ENCODE measurements at places on chromosomes 3 and 15.

DNA sequence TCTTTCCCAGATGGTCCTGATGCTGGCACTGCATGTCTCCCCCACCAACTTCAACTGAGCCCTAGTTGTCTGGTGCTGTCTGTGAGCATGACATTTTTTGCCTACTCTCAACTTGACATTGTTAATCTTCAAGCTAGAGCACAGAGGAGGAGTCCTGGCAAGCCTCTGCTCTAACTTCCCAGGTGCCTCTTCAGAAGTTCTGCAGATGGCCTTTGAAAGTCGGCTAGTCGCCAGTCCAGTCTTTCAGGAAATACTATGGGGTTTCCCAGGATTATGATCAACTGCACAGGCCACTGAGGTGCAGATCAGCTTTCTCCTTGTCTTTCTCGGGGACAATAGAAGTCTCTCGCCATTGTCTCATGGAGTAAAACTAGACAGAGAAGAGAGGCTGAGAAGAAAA, 86.7 kb downstream of the ST8SIA2 start:
- DNase-seq = no peak

- no peak for DNase-seq
These were observed 207.4 kb upstream of the IGF1R start for GRCh38 chr15:98440917-98441316.

GRCh38 chr3:46895204-46895660, 17.7 kb downstream of the PTH1R start:
- peak; percentile 80 for DNase-seq

DNA sequence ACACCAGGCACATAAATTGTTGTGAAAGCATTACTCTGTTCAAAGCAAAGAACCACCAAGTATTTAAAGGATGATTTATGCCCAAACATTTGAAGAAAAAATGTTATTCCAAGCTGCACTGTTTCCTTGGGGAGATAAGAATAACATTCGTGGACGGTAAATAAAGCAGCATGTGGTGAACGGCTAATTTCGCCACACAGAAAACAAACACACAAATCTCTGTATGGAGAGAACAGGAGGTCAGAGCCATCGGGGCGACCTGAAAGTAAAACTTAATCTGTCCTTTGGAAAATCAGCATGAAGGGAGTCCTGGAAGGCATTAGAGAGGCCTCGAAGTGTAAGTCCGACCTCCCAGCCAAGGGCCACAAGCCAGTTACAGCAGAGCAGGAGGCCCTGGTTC, 27.1 kb upstream of the GABRG3 start:
- DNase-seq = no peak

DNA sequence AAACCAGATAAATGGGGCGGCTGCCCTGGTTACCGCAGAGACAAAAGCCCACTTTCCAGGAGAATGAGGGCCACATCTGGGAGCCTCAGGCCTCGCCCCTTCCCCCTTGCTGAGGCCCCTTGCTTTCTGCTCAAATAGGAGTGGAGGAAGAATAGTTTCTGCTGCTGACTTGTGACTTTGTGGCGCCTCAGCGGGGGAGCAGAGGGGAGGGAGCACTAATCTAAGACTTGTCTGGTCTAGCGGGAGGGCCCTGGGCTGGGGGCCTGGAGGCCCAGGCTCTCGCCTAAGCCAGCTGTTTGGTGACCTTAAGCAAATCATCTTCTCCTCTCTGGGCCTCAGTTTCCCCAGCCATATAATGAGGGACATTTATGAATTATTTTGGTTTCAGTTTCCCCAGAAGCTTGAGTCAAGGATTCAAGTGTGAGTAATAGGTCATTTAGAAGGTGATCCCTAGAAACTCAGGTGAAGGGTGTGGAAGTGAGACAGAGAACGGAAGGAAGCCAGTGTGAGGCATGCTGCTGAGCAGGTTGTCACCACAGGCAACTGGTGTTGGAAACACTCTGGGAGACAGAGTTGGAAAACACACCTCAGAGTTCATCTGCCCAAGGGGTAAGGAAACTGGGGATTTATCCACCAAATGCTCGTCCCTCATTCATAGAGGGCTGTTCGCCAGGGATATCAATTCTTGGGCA, 25.9 kb upstream of the SMAD3 start:
- peak; percentile 23 for DNase-seq

DNA sequence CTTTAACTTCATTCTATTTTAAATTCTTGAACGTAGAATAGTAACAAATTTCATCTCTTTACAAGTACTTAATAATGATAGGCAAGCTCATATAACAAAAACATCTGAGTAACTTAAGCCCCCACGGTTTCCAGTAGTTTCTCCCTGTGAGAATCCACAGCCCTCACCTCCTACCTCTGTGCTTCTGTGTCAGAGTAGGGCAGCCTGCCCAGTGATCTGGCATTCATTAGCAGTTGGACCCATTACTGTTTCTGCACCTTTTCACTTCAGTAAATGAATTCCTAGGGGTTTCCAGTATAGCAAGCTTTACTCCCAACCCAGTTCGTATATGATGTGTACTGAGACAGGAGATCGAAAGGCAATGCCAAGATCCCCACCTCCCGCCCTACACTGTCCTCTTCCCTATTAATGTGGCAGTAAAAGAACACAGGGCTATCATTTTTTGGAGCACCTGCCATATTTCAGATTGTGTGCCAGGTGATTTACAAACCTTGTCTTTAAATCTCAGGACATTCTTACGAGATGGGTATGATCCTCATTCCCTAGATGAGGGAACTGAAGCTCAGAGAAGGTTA, 40.8 kb downstream of the EIF2AK4 start:
- DNase-seq = no peak

DNA sequence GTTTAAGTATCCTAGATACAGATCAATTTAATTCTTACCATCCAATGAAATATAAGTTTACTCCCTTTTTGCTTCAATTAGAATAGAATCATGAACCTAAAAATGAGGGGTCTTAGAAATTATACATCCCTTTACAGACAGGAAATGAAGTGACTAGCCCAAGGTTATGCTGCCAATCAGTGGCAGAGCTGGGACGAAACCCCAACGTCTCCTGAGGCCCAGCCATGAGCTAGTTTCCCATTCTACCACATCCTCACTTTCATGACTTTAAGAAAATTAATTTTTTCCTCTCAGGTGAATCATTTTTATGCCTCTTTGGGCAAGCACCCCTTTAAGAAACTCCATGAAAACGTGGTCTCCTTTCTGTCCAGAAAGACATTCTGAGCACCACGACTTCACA, 11.2 kb downstream of the LRIG1 start:
- DNase-seq = no peak

GRCh38 chr15:54810496-54810895, 386.2 kb downstream of the RSL24D1 start:
- DNase-seq = no peak

Data from nephron progenitor cell (in vitro differentiated cells).